A549 treated with ZK216348 at 1 μM for 4 hours (cell line): ENCODE measurements at places on chromosomes 11 and 22. TPM values are rescaled to one million over a fixed set of nuclear protein-coding genes. Genes with fewer than 3 reads are reported as not detected.

Gene INPP5J
- 0.50 to 0.66 TPM (median 0.57 TPM) in 4 of 5 replicates, not detected in the other for total RNA-seq

Gene OR2AG2
- not detected in 5 replicates for total RNA-seq

Gene DEUP1
- total RNA-seq, result not detected in 5 replicates

Gene IRAG1
- 0.06 TPM in 1 of 5 replicates, not detected in the others for total RNA-seq

Gene OOSP1
- total RNA-seq, result not detected in 5 replicates

Gene DYNC2H1
- total RNA-seq, result 5.8 to 8.3 TPM (median 6.4 TPM) in 5 replicates

Gene NFAM1
- 0.02 TPM in 1 of 5 replicates, not detected in the others for total RNA-seq

Gene GGTLC2
- total RNA-seq, result not detected in 5 replicates

Gene CAPN5
- total RNA-seq, result 5.6 to 12.4 TPM (median 8.7 TPM) in 5 replicates

Gene MPZL2
- 0.08 to 0.24 TPM (median 0.20 TPM) in 3 of 5 replicates, not detected in the others for total RNA-seq

Gene ESAM
- 7.8 to 14.2 TPM (median 12.0 TPM) in 5 replicates for total RNA-seq

Gene PHRF1
- total RNA-seq, result 20.3 to 39.1 TPM (median 37.2 TPM) in 5 replicates

Gene PRG2
- total RNA-seq, result not detected in 5 replicates

Gene POLA2
- 13.8 to 24.5 TPM (median 18.0 TPM) in 5 replicates for total RNA-seq

Gene SCN4B
- 0.05 to 0.09 TPM in 2 of 5 replicates, not detected in the others for total RNA-seq

Gene C22orf42
- total RNA-seq, result not detected in 5 replicates

Gene GUCY1A2
- total RNA-seq, result 0.06 to 0.14 TPM in 2 of 5 replicates, not detected in the others

Gene SULT4A1
- not detected in 5 replicates for total RNA-seq

Gene CARD10
- total RNA-seq, result 16.7 to 37.0 TPM (median 34.2 TPM) in 5 replicates

Gene PDE3B
- 1.3 to 2.7 TPM (median 2.4 TPM) in 5 replicates for total RNA-seq

Gene MRPL16
- 57.6 to 68.1 TPM (median 66.0 TPM) in 5 replicates for total RNA-seq

Gene UBQLNL
- total RNA-seq, result 0.09 TPM in 1 of 5 replicates, not detected in the others

Gene MMP27
- not detected in 5 replicates for total RNA-seq

Gene APOBEC3H
- 0.20 to 1.2 TPM (median 0.49 TPM) in 3 of 5 replicates, not detected in the others for total RNA-seq

Gene NELL1
- not detected in 5 replicates for total RNA-seq

Gene IFITM10
- 0.71 to 1.6 TPM (median 0.99 TPM) in 5 replicates for total RNA-seq

Gene KRTAP5-4
- total RNA-seq, result not detected in 5 replicates

Gene SLC35E4
- 4.9 to 7.8 TPM (median 6.7 TPM) in 5 replicates for total RNA-seq

Gene GAL3ST1
- total RNA-seq, result 5.1 to 9.7 TPM (median 8.5 TPM) in 5 replicates

Gene CRYBA4
- not detected in 5 replicates for total RNA-seq

Gene FAM83F
- total RNA-seq, result not detected in 5 replicates

Gene SMC1B
- total RNA-seq, result not detected in 5 replicates

Gene OR52A1
- total RNA-seq, result not detected in 5 replicates

Gene OR52K2
- total RNA-seq, result not detected in 5 replicates

Gene MS4A4E
- not detected in 5 replicates for total RNA-seq

Gene RTN4R
- total RNA-seq, result 5.4 to 14.5 TPM (median 13.8 TPM) in 5 replicates

Gene ENTHD1
- total RNA-seq, result not detected in 5 replicates

Gene EIF3F
- 256 to 335 TPM (median 326 TPM) in 5 replicates for total RNA-seq

Gene IRF7
- 3.3 to 7.2 TPM (median 6.7 TPM) in 5 replicates for total RNA-seq

Gene NEFH
- 0.07 to 0.13 TPM (median 0.09 TPM) in 4 of 5 replicates, not detected in the other for total RNA-seq

Gene TP53AIP1
- 0.15 TPM in 1 of 5 replicates, not detected in the others for total RNA-seq

Gene MS4A3
- not detected in 5 replicates for total RNA-seq

Gene HOATZ
- not detected in 5 replicates for total RNA-seq

Gene MMP8
- total RNA-seq, result not detected in 5 replicates

Gene CEND1
- 2.1 to 2.6 TPM (median 2.4 TPM) in 5 replicates for total RNA-seq

Gene BACE1
- total RNA-seq, result 8.1 to 10.8 TPM (median 10.2 TPM) in 5 replicates

Gene SHANK2
- 5.8 to 12.6 TPM (median 7.4 TPM) in 5 replicates for total RNA-seq

Gene NOX4
- not detected in 5 replicates for total RNA-seq

Gene MRGPRX4
- total RNA-seq, result not detected in 5 replicates

Gene LSP1
- total RNA-seq, result 1.2 to 2.7 TPM (median 1.8 TPM) in 5 replicates

Gene RRM1
- total RNA-seq, result 70.8 to 96.6 TPM (median 81.8 TPM) in 5 replicates

Gene IL10RA
- 0.06 to 0.09 TPM in 2 of 5 replicates, not detected in the others for total RNA-seq
